Endodermal cell (in vitro differentiated cells): ENCODE measurements at places on chromosomes 13 and 19. TPM values are rescaled to one million over a fixed set of nuclear protein-coding genes. Genes with fewer than 3 reads are reported as not detected.

DNA sequence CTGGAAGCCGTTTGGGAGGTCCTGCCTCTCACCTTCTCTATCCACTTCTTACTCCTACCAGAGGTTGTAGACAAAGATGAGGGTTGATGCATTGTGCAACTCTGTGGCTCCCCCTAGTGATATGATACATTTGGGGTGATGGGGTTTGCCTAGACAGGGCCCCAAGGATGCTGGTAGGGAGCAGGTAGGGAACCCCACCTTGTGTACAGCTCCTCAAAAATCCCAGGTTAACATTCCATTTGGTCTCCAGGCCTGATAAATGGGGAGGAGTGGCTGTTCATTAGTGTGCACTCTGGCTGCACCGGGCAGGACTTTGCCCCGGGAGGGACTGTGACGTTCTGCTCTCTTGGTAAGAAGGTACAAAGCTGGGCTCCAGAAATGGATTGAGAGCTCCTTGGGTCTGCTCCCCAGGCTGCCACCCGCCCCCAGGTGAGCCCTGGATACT lies 19.2 kb downstream of the SIGLEC8 start:
- no peaks in the 10 kb centered on the region for H3K36me3 ChIP-seq
- no peaks in the 10 kb centered on the region for H3K4me1 ChIP-seq
- H3K27ac ChIP-seq: no peak overlapping the region
- peak; percentile 54 for DNase-seq

- H3K4me1 ChIP-seq: peaks cover 11% of the 10 kb centered on the region
- peaks cover 89% of the 10 kb centered on the region for H3K27me3 ChIP-seq
- no peak overlapping the region for H3K27ac ChIP-seq
- peak overlapping the region; percentile 76 for H3K4me3 ChIP-seq
These were observed 1.1 kb downstream of the SLITRK1 start for GRCh38 chr13:83881140-83881684.

The PALM3 gene
- 0.66 to 1.3 TPM (median 1.3 TPM) in 3 replicates for total RNA-seq

The KCNRG gene
- total RNA-seq: 0.55 to 0.96 TPM (median 0.62 TPM) in 3 replicates

DNA sequence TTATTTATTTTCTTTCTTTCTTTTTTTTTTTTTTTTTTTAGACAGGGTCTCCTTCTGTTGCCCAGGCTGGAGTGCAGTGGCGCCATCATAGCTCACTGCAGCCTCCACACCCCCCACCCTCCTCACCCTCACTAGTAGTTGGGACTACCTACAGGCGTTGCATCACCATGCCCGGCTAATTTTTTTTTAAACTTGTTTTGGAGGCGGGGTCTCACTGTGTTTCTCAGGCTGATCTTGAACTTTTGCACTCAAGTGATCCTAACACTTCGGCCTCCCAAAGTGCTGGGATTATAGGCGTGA lies 33.6 kb downstream of the GJA3 start:
- no peaks in the 10 kb centered on the region for H3K4me1 ChIP-seq
- no peaks in the 10 kb centered on the region for H3K36me3 ChIP-seq
- DNase-seq: no peak
- peaks cover 49% of the 10 kb centered on the region for H3K27me3 ChIP-seq
- peak overlapping the region; percentile 77 for H3K4me3 ChIP-seq
- H3K27ac ChIP-seq: no peak overlapping the region

The WTIP gene
- total RNA-seq: 48.6 and 53.5 TPM in 2 replicates

The DPRX gene
- total RNA-seq: not detected in 2 replicates

- H3K27ac ChIP-seq: no peak overlapping the region
- no peak overlapping the region for H3K4me3 ChIP-seq
- peaks cover 19% of the 10 kb centered on the region for H3K27me3 ChIP-seq
These were observed 3.1 kb downstream of the MAST3 start for GRCh38 chr19:18100710-18101109.

DNA sequence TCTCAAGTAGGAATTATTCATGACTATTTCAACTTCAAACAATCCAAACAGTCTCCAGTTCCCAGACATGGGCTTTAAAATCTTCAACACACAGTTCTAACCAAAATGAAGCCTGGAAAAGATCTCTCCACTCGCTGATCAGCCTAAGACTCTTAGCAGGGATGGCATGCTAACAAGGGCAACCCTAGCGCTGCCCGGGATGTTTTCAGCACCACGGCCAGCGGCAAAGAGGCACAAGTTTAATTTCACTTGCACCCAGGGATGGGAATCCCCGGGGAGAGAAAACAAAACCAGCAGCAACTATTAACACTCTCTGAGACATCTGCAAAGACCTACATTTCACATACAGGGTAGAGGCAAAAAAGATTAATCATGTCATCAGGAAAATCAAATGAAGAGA lies 43.0 kb downstream of the CACNA1A start:
- H3K4me1 ChIP-seq: no peaks in the 10 kb centered on the region
- DNase-seq: peak; percentile 88

DNA sequence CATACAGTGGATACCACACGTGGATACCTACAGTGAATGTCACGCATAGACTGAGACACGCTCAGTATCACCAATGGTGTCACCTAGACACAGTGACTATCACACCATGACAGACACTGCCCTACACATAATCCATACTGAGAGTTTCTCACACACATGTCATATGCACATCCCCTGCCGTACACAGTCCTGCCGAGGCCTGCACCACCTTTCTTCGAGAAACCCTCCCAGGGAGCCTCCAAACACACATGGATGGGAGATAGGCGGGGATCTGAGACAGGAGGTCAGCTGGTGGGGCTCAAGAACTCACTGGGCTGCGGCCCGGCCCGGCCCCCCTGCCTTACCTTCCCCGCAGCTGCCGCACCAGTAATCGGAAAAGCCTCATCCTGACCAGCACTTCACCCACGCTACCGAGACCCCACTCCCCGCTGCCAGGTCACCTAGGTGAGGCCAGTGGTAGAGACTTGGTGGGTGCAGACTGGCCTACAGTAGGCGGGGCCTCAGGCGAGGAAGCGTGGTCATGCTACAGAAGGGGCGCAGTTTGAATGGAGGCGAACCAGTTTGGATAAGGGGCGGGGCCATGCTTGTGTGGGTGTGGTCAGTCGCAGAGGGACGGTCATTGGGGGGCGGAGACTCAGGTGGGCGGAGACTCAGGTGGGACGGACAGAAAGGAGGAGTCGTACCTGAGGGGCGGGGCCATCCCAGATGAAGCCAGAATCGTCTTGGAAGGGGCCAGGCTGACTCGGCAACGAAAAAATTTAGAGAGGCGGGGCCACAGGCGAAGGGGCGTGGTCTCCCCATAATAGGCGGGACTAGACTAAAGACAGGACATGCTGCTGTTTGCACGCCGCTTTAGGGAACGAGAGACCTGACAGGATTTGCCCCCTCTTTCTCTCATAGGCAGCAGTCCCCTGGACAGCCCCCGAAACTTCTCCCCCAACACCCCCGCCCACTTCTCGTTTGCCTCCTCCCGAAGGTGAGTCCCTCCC lies 2.1 kb downstream of the MAST1 start:
- H3K36me3 ChIP-seq: no peaks in the 10 kb centered on the region
- peak; percentile 100 for DNase-seq
- H3K4me3 ChIP-seq: peak overlapping the region; percentile 78
- peak overlapping the region; percentile 73 for H3K27ac ChIP-seq
- H3K4me1 ChIP-seq: no peaks in the 10 kb centered on the region

- H3K36me3 ChIP-seq: peaks cover 20% of the 10 kb centered on the region
- no peak for DNase-seq
- no peak overlapping the region for H3K27ac ChIP-seq
- H3K4me1 ChIP-seq: no peaks in the 10 kb centered on the region
- no peaks in the 10 kb centered on the region for H3K27me3 ChIP-seq
These were observed 1.6 kb upstream of the PLEKHA4 start for GRCh38 chr19:48870048-48870447.

DNA sequence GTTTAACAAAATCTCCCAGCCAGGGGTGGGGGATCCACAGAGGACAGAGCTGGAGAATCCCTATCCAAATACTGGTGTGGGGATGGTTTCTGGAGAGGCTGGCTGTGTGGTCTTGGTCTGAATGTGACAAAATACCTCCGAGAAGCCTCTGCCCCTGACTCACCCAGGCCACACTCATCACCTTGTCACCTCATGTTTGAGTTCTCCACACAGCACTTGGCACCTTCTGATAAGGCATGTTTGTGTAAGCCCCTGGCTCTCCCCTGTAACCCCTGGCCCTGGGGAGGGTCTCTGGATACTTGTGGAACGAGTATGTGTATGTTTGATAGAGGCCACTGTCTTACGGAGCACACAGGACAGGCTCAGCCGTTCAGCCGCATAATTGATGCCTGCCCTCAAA lies 14.7 kb downstream of the TECR start:
- peaks cover 5% of the 10 kb centered on the region for H3K36me3 ChIP-seq
- H3K27ac ChIP-seq: no peak overlapping the region
- H3K4me1 ChIP-seq: peaks cover 4% of the 10 kb centered on the region
- H3K27me3 ChIP-seq: no peaks in the 10 kb centered on the region
- H3K4me3 ChIP-seq: no peak overlapping the region

GRCh38 chr13:79973533-79973963 lies 367.4 kb downstream of the SPRY2 start:
- no peak overlapping the region for H3K27ac ChIP-seq
- H3K36me3 ChIP-seq: no peaks in the 10 kb centered on the region
- no peaks in the 10 kb centered on the region for H3K4me1 ChIP-seq
- DNase-seq: no peak
- H3K4me3 ChIP-seq: peak overlapping the region; percentile 27

The LHFPL6 gene
- total RNA-seq: 0.53 to 1.1 TPM (median 0.77 TPM) in 3 replicates

DNA sequence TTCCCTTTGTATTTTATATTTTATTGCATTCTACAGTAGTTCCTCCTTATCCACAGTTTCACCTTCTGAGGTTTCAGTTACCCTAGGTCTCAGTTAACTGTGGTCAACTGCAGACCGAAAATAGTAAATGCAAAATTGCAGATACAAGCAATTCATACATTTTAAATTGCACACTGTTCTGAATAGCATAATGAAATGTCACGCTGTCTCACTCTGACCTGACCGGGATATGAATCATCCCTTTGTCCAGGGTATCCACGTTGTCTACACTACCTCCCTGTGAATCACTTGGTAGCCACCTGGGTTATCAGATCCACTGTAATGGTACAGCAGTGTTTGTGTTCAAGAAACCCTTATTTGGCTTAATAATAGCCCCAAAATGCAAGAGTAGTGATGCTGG lies 325.0 kb downstream of the DNAJC15 start:
- H3K27me3 ChIP-seq: peaks cover 22% of the 10 kb centered on the region
- no peak for DNase-seq
- H3K27ac ChIP-seq: no peak overlapping the region
- no peaks in the 10 kb centered on the region for H3K4me1 ChIP-seq
- H3K36me3 ChIP-seq: no peaks in the 10 kb centered on the region

- peak overlapping the region; percentile 68 for H3K27ac ChIP-seq
- peak overlapping the region; percentile 92 for H3K4me3 ChIP-seq
- no peak for DNase-seq
- H3K4me1 ChIP-seq: peaks cover 8% of the 10 kb centered on the region
- H3K27me3 ChIP-seq: no peaks in the 10 kb centered on the region
These were observed 47.6 kb downstream of the TGDS start for GRCh38 chr13:94548382-94548781.

GRCh38 chr19:42555801-42556200 lies 27.5 kb upstream of the CEACAM1 start:
- no peaks in the 10 kb centered on the region for H3K36me3 ChIP-seq
- H3K4me3 ChIP-seq: no peak overlapping the region
- no peak overlapping the region for H3K27ac ChIP-seq

GRCh38 chr13:51919531-51919930 lies 57.8 kb downstream of the CCDC70 start:
- no peak for DNase-seq
- H3K27me3 ChIP-seq: no peaks in the 10 kb centered on the region

- no peaks in the 10 kb centered on the region for H3K36me3 ChIP-seq
- DNase-seq: no peak
- H3K27me3 ChIP-seq: no peaks in the 10 kb centered on the region
- H3K4me1 ChIP-seq: no peaks in the 10 kb centered on the region
These were observed 89.8 kb upstream of the ARHGEF7 start for GRCh38 chr13:111025310-111025709.

- no peak overlapping the region for H3K4me3 ChIP-seq
- no peaks in the 10 kb centered on the region for H3K4me1 ChIP-seq
- H3K27ac ChIP-seq: no peak overlapping the region
- no peaks in the 10 kb centered on the region for H3K36me3 ChIP-seq
These were observed 291.9 kb upstream of the HTR2A start for GRCh38 chr13:47188802-47189201.

DNA sequence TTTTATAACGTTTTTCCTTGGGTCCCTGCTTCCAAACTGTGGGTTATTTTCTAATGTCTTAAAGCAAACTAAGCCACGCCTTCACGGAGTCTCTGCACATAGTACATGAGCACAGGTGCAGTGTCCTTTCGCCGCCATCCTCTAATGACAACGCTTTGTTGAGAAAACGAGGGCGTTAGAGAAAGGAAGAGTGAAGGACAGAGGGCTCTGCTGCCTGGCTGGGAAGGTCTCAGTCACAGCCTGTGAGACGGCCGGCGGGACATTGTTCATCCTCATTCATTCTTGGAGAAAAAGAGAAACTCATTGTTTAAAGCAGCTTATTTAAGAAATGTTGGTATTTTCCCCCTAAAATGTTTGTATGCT lies 9.5 kb downstream of the IL17D start:
- no peaks in the 10 kb centered on the region for H3K27me3 ChIP-seq
- H3K27ac ChIP-seq: no peak overlapping the region
- no peaks in the 10 kb centered on the region for H3K36me3 ChIP-seq
- no peak overlapping the region for H3K4me3 ChIP-seq
- H3K4me1 ChIP-seq: peaks cover 10% of the 10 kb centered on the region

DNA sequence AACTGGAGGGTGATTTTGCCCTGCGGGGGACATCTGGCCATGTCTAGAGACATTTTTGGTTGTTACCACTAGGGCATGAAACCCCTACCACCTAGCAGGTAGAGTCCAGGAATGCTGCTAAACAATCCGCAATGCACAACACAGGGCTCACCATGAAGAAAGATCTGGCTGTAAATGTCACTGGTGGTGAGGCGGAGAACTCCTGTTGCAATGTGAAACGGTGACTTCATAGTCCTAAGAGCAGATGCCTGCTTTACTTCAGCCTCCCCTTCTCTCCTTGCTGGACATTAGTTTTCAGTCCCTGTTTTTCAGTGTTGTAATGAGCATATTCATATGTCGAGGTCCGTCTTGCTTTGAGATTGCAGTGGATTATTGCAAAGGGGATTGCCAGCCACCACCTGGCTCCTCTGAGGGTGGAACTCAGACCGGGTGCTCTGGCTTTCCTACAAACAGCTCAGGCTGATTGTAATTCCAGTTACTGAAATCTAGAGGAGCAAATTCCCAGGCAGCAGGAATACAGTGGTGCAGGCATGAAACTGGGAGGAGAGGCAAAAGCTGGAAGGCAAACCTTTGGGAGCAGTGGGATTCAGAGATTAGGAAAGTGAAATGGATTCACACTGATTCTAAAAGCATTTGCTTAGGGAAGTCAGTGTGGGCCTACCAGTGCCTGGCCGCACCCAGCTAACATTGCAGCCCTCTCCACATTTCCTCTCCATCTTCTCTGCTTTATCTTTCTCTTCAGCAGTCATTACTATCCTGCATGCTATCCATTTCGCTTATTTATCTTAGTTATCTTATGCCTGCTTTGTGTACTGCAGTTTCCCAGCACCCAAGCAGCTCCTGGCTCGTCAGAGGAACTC lies 76.1 kb upstream of the PCDH8 start:
- no peak for DNase-seq
- peaks cover 4% of the 10 kb centered on the region for H3K4me1 ChIP-seq
- no peaks in the 10 kb centered on the region for H3K36me3 ChIP-seq
- no peak overlapping the region for H3K27ac ChIP-seq

- DNase-seq: no peak
- no peaks in the 10 kb centered on the region for H3K4me1 ChIP-seq
- H3K36me3 ChIP-seq: no peaks in the 10 kb centered on the region
- H3K27ac ChIP-seq: no peak overlapping the region
- H3K27me3 ChIP-seq: no peaks in the 10 kb centered on the region
- no peak overlapping the region for H3K4me3 ChIP-seq
These were observed 35.3 kb downstream of the OLFM2 start for GRCh38 chr19:9901020-9901419.
